ENCODE measurements at places on chromosomes 7 and 10.

- no peak for DNase-seq
These were observed 64.9 kb downstream of the CELF2 start for GRCh38 chr10:11082526-11082925.

- peak; percentile 5 for DNase-seq
These were observed 70.3 kb downstream of the MYL10 start for GRCh38 chr7:101558742-101559325.

DNA sequence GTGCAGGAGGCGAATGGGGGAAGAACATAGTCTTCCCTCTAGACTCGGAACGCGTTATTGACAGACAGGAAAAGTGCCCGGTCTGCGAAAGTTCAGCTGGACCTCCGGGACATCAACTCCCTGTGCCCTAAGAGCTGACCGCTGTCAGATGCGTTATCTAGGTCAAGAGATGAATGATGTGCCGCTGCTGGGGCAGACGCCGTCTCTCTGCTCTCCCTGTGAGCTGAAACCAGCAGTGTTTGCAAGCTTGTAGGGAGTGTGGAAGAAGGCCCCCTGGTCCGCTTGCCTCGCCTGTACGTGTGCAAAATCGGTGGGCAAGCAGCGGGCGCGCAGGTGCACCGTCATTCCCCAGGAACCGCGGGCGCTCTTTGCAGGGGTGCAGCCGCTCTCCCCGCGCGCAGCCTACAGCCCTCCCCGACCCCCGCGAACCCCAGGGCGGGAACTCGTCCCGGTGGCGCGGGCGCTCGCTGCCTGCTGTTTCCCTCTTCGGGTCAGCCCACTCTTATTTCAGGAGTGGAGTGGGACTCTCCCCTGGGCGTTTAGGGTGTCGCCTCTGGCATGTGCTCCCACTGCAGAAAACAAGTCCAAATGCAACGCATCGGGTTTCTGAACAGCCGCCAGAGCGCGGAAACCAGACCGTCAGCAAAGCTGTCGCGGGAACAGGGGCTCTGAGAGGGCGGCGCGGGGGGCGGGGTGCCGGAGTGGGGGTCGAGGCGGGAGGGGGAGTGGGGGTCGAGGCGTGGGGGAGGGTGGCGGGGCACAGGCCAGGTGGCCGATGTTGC is 1.8 kb upstream of the PFKFB3 start:
- no peak for DNase-seq

DNA sequence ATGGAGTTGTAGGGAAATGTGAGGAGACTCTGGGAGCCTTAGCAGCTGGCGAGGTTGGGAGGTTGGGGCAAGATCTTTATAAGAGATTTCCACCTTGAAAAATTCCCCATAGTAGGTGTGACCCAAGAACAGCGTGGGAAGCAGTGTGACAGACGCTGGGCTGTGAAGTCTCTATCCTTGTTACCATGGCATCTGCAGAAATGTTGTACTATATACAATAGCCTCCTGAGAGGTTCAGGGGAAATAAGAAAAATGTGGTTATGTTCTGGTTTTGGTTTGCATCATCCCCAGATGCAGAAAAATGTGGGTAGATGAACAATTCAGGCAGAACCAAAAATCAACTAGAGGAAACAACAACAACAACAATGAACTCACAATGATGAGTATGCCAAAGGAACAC is 498.6 kb downstream of the SH2D4B start:
- no peak for DNase-seq

DNA sequence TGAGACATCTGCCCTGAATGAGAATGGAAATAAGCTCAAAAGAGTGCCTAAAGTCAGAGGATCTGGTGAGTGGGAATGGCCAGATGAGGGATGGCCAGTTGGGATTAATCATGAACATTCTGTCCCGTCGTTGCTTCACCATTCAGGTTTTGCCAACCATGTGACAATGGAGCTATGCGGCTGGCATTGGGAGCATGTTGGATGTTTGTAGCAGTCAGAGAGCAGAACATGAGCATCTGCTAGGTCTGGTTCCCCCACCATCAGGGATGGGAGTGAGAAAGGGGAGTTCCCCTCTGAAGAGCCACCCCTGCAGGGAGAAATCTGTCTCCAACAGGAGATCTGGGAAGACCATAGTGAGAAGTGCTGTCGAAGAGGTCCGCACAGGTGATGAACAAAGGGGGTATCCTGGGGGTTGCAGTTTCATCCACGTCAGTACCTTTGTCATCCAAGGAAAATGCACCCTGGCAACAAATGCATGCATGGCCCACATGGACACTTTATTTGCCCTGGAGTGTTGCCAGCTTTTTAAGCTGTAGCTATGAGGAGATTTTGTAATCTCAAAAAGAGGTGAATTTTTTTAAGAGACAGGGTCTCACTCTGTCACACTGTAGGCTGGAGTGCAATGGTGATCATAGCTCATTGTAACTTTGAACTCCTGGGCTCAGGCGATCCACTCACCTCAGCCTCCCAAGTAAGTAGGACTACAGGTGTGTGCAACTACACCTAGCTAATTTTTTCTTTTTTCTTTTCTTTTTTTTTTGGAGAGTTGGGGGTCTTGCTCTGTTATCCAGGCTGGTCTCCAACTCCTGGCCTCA is 190.2 kb downstream of the CAMK1D start:
- no peak for DNase-seq

DNA sequence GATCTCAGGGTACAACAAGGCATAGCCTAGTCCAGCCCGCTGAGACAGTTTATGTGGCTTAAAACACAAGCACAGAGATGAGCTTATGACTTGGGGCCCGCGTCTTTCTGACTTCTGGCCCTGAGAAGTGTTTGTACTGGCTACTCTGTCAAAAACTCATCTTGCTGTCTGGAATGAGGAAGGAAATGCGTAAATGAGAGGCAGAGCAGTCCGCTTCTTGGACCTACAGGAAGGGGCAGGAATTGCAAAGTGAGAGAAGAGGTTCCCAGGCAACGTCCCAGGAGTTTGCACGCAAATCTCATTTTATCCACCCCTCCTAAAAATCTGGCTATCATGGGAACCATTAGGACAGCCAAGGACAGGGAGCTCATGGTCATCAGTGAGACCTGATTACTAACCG is 5.5 kb downstream of the ANXA11 start:
- peak; percentile 69 for DNase-seq

- no peak for DNase-seq
These were observed 183.4 kb upstream of the TCF7L2 start for GRCh38 chr10:112766636-112767035.

- DNase-seq: no peak
These were observed 108.1 kb upstream of the INSIG1 start for GRCh38 chr7:155189590-155189989.

DNA sequence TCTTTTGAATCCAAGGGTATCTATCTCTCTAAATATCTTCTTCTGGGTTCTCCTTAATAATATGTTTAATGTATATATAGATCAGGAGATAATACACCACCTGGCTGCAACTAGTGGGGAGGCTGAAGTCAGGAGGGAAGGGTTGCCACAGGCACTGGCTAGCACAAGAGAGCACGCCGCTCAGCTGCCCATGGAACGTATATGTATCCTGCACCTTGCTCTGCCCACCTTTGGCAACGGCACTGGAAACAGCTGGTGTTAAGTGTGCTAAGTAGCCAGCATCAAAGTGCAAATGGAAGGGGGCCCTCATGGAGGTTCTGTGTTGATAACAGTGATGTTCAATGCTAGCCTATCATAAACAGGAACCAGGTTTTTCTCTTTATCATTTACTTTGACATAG is 49.8 kb upstream of the FAM133B start:
- DNase-seq: no peak

- no peak for DNase-seq
These were observed 6.1 kb upstream of the SLC25A13 start for GRCh38 chr7:96328016-96328415.
